ENCODE measurements at places on chromosomes 13 and 19.

DNA sequence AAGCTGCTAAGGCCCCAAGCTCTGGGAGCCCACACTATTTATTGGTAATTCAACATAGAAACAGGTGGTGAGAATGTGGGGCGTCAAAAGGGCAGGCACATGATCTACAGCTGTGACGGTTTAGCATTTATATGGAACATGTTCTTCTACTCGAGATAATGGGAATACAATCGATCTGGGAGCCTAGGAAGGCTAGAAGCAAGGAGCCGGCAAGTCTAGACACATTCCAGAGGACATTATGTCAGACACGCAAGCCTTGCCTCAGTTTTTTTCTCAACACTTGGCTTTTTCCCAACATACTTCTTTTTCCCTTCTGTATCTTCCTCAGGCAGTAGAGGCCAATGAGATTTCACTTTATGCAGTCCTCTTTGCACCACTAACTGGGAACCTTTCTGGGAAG is 315.7 kb upstream of the SLITRK5 start:
- DNase-seq: no peak

GRCh38 chr13:46392967-46393366 is 5.9 kb upstream of the RUBCNL start:
- DNase-seq: no peak

- no peak for DNase-seq
Measured at GRCh38 chr13:67278235-67278634, 48.1 kb upstream of the PCDH9 start.

DNA sequence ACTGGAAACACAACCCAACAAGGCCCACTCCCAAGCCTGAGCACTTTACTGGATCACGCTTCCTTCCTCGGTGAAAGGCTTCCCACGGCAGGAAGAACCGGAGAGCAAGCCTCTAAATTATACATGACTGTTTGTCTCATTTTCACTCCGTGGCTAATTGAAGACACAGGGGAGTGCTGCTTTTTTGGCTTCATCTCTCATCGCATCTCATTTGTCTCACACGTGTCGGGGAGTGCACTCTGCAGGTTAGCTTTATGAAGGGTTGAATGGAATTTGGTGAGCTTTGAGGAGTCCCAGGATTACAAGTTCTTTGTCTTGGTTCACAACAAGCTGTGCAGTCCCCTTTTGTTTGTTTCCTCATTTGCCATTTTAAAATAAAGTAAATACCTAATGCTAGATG is 544.6 kb downstream of the GPC6 start:
- no peak for DNase-seq

DNA sequence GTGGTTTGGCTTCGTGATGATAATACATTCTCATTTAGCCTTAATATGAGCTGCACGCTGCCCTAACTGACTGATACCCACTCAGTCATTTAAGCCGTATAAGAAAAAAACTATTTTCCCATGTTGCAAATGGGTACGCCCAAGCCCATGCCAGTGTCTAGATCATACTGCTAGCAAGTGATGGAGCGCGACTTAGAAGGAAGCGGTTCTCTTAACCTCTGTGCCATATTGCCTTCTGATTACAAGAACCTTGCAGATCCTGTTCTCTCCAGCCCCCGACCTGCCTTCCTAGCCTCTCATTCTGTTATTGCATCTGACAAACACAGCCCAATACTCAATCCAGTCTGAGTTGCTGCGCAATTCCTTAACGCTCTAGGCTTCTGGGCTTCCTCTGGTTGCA is 603 bp downstream of the GPALPP1 start:
- peak; percentile 11 for DNase-seq

DNA sequence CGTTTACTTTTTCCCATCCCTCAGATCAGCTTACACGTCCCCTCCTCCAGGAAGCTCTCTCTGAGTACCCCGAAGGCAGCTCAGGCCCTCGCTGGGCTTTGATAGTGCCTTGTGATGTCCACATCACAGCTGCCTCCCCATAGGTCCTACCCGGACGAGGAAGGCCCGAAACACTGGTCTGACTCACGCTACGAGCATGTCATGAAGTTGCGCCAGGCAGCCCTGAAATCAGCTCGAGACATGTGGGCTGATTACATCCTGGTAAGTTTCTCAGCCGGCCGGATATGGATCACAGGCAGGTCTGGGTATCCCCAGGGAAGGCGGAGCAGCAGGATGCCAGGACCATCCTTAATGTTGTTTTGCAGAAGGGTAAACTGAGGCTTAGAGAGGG is 4.8 kb downstream of the COLGALT1 start:
- no peak for DNase-seq

GRCh38 chr13:40922437-40923040 is 96.6 kb downstream of the ELF1 start:
- DNase-seq: no peak

GRCh38 chr13:78121459-78122348 is 203.1 kb upstream of the EDNRB start:
- DNase-seq: no peak

DNA sequence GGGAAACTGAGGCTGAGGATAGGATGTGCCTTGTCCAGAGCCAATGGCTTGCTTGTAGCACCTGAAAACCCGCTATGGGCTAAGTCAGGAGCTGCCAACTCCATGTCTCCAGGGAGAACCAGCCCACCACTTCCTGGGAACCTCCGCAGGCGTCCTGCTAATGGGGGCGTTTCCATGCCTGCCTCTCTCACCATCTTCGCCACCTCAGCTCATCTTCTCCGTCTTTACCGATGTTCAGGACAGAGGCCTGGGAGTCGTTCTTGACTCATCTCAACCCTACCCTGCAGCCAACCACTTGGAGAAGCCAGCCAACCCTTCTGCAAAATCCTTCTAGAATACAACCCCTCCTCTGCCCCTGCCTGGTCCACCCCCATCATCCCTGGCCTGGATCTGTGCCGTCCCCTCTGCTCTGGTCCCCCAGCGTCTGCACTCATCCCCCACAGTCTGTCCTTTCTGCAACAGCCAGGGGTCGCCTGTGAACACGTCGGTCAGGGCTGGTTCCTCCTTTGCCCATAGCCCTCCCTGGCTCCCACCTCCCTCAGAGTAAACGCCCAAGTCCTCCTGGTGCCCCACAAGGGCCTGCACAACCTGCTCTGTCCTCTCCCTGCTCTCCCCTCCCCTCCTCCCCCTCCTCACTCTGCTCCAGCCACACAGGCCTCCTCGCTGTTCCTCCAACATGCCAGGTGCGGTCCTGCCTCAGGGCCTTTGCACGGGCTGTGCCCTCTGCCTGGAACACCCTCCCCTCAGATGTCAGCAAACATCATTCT is 31.0 kb downstream of the PTPRS start:
- no peak for DNase-seq

GRCh38 chr13:49308097-49308875 is 60.6 kb downstream of the CDADC1 start:
- no peak for DNase-seq

- no peak for DNase-seq
Measured at GRCh38 chr13:91085127-91085526, 262.4 kb upstream of the MIR17HG start.

GRCh38 chr13:110890279-110891165 is 24.3 kb downstream of the ANKRD10 start:
- DNase-seq: no peak

DNA sequence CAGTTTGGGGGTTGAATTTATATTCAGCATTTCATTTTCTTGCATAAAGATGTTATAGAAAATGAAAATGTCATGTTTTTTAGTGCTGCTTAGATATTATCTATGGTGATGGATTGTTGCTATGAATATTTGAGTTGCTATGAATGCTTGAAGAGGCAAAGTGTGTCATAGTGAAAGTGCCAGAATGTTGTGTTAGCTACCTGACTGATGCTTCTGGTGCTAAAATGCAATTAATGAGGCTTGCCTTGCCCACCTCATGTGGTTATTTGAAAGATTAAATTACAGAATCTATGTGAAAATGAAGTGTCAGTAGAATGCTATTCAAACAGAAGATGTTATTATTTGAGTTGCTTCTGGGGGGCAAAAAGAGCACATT is 62.7 kb upstream of the MYCBP2 start:
- no peak for DNase-seq

DNA sequence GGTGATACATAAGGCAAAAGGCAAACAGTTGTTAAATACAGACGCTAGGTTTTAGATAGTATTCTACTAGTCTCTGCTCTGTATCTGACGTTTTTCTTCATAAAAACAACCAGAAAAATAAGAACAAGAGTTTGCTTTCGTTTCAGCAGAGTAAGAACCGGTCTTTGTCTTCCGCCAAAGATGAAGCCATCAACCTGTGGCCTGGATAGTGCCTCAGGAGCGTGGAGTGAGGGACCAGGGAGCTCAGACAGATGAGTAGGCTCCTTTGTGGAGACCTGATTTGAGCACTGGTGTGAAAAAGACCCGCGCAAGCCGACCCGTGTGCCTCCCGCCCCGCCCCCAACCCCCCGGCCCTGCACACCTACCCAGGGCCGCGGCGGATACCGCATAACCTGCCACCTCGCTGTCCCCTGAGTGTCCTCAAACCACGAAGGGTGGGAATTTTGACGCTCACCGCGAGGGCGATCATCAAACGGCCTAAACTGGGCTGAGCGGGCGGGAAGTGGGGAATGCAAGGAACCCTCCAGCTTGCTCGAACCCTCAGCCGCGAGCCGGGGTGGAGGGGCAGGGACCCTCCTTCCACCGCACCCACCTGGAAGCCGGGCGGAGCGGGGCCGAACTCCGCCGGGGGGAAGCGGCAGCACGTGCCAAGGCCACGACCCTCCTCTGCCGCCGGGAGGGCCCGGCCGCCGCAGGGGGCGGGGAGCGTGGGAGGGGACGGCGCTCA is 866 bp upstream of the LMO7 start:
- DNase-seq: no peak

DNA sequence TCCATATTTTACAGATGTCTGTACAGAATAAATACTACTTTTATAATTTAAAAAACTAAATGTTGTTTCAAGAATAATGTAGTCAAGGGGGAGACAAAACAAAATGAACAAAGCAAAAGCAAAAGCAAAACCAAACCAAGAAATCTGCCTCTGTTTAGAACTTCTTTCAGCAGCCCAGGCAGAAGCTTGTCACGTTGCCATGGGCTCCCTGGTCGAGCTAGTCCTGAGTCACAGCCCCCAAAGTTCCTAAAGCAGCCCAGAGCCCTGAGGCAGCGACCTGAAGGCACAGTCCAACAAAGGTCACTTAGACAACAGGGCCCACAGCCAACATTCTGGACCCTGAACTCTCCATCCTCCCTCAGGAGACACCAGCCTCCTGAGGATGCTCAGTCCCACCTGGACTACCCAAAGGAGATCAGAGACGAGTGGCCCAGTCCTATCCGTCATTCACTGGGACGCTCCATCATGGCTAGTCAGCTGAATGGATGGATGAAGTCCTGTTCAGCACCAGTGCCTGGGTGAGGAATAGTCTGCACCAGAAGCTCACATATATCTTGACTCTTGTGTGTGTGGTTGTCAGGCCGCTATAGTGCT is 41.7 kb downstream of the SIAH3 start:
- DNase-seq: no peak

DNA sequence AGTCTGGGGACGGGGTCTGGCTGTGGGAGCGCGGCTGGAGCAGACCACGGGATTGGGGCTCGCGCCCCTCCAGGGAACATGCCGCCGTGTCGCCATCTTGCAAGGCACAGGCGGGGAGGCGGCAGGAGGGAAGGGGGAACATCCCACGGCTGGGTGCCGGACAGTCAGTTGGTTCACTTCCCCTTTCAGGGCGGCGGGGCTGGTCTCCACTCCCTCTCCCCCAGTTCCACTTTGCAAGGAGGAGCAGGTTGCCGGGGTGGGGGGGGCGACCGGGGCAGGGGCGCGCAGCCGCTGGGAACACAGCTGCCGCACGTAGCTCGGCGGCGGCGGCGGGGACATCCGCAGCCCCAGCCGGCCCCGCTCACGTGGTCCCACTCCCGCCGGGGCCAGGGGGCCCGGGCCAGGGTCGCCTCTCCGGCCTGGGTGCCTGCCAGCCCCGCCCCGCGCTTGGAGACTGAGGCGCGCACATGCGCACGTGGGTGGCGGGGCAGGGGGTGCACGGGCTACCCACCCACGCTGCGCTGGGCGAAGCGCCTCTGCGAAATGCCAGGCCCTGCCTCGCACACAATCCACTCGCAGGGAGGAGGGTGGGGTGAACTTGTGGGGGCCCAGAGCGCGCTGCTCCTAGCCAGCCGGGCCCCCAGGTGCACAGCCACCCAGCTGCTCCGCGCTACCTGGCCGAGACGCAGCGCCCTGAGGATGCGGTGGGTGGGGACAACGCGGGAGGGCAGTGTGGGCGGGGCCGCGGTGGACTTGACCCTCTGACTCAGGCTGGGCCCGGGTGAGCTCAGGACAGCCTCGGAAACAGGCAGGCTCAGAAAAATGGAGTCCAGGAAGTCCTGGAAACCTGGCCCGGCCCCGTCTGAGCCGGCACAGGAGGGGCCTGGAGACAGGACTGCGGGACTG is 6.4 kb downstream of the KLF16 start:
- DNase-seq: no peak

DNA sequence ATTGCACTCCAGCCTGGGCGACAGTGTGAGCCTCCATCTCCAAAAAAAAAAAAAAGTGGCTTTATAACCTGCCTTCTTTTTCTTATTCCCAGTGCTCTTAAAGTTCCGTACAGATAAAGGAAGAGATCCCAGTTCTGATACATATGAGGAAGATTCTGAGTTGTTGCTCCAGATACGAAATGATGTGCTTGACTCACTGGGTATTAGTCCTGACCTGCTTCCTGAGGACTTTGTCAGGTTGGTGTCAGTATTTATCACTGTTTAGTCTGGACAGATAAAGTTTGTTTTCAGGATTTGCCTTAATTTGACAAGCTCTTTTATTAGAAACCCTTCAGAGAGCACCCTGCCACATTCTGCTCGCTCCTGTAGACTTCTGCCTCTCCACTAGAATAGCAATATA is 33.9 kb downstream of the BBC3 start:
- DNase-seq: no peak

- DNase-seq: no peak
Measured at GRCh38 chr13:78680115-78680561, 21.2 kb upstream of the OBI1 start.

GRCh38 chr13:76020421-76020955 is 384.4 kb downstream of the LMO7 start:
- DNase-seq: no peak

- no peak for DNase-seq
Measured at GRCh38 chr19:41696402-41697197, 8.5 kb upstream of the CEACAM7 start.

DNA sequence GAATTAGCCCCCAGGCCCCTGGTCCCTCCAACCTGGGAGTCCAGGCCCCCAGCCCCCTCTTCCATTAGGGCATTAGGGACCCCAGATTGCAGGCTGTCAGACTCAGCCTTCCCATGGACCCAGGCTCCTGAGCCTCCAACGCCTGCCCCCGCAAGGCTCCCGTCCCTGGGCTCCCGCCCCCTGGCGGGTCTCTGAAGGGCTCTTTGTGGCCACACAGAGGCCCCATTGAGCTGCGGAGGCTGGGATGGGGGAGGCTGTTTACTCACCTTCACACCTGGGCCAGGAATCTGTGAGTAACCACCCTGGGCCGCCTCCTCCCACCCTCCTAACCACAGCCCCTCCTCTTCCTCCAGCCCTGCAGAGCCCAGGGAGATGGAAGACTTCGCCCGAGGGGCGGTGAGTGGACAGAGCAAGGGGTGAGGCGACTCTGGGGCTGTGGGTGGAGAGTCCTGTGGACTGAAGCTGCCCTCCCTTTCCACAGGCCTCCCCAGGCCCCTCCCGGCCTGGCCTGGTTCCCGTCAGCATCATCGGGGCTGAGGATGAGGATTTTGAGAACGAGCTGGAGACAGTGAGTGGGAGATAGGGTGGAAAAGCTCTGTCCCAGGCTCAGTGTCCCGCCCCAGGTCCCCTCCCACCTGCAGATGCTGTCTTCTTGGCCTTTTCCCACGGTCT is 4.9 kb downstream of the ARHGEF1 start:
- peak; percentile 79 for DNase-seq

- no peak for DNase-seq
Measured at GRCh38 chr13:75871059-75871458, 234.9 kb downstream of the LMO7 start.

- DNase-seq: no peak
Measured at GRCh38 chr13:85520445-85520844, 278.8 kb downstream of the SLITRK6 start.

Measured in central memory CD8-positive, alpha-beta T cell (primary cell).